ENCODE measurements at places on chromosomes 6 and 20. TPM values are rescaled to one million over a fixed set of nuclear protein-coding genes. Genes with fewer than 3 reads are reported as not detected.

Gene SEL1L2
- not detected for total RNA-seq

Gene TGM3
- total RNA-seq = not detected

Gene CEBPB
- 22.2 TPM for total RNA-seq

Gene TRIM10
- total RNA-seq = not detected

Gene MLN
- total RNA-seq = not detected

Gene QKI
- total RNA-seq = 61.5 TPM

Gene TNFRSF21
- 1.1 TPM for total RNA-seq

Gene PMEPA1
- total RNA-seq = 33.1 TPM

Gene ARMH2
- total RNA-seq = 2.1 TPM

Gene GTSF1L
- total RNA-seq = 1.3 TPM

Gene UBD
- not detected for total RNA-seq

Gene ADGRF5
- not detected for total RNA-seq

Gene RTN4IP1
- 9.9 TPM for total RNA-seq

Gene BTBD3
- 1.5 TPM for total RNA-seq

Gene PTPRA
- total RNA-seq = 46.7 TPM

Gene SLC22A7
- not detected for total RNA-seq

Gene IP6K3
- total RNA-seq = not detected

Gene PLTP
- 2.3 TPM for total RNA-seq

Gene LAMA2
- total RNA-seq = 0.07 TPM

Gene XKR7
- total RNA-seq = 0.12 TPM

Gene MAPK13
- total RNA-seq = 22.7 TPM

Gene ANKRD66
- not detected for total RNA-seq

Gene ANKRD6
- 9.6 TPM for total RNA-seq

Gene C20orf144
- 0.27 TPM for total RNA-seq

Gene EPHA7
- total RNA-seq = not detected

Gene CFB
- 0.29 TPM for total RNA-seq

Gene CEP85L
- 14.6 TPM for total RNA-seq

Gene DEK
- total RNA-seq = 81.9 TPM

Gene PLA2G7
- 0.51 TPM for total RNA-seq

Gene TRIM31
- total RNA-seq = not detected

Gene BEND6
- not detected for total RNA-seq

Gene IL20RA
- total RNA-seq = not detected

Gene HRH3
- not detected for total RNA-seq

Gene C20orf141
- total RNA-seq = not detected

Gene FAM50B
- 7.6 TPM for total RNA-seq
